NCI-H2227 treated with DMSO at 0.1 percent for 48 hours (cell line): ENCODE measurements at places on chromosomes 12 and 14.

DNA sequence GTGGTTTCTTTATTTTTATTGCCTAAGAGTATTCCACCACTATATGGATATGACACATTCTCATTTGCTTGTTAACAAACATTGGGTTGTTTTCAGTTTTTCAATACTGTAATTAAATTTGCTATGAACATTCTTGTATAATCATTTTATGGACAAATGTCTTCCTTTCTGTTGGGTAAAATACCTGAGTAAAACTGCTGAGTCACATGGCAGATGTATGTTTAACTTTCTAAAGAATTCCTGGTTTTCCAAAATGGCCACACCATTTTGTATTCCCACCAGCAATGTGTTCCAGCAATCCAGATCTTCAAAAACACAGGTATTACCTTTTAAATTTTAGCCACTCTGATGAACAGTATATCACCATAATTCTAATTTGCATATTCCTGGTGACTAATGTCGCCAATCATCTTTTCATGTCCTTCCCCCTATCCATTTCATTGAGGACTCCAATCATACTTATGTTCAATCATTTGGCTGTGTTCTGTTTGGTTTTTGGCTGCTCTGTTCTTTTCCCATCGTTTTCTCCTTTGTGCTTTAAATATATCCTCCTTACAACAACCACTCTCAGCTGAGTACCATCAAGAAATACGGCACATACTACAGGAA lies 36.0 kb downstream of the CDK17 start:
- no peak for DNase-seq

DNA sequence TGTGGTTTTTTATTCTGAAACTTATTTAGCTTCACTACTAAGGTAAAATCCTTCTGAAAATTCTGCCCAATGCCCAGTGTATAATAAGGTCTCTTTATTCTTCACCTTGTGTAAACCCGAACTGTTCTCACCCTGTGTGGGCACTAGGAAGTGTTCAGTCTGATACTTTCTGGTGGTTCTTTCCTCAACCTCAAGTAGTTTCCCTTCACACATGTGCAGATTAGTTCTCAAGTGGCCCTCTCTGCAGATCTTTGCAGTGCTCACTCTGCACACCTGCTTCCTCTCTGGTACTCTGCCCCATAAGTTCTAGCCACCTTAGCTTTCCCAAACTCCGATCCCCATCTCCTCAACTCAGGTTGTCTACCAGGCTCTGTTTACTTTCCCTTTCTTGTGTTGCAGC lies 61.6 kb downstream of the RAD51B start:
- no peak for DNase-seq

GRCh38 chr12:94659346-94659930 lies 9.1 kb upstream of the TMCC3 start:
- no peak for DNase-seq

- DNase-seq: no peak
Observed at GRCh38 chr14:34796902-34797301, 78.3 kb downstream of the BAZ1A start.

DNA sequence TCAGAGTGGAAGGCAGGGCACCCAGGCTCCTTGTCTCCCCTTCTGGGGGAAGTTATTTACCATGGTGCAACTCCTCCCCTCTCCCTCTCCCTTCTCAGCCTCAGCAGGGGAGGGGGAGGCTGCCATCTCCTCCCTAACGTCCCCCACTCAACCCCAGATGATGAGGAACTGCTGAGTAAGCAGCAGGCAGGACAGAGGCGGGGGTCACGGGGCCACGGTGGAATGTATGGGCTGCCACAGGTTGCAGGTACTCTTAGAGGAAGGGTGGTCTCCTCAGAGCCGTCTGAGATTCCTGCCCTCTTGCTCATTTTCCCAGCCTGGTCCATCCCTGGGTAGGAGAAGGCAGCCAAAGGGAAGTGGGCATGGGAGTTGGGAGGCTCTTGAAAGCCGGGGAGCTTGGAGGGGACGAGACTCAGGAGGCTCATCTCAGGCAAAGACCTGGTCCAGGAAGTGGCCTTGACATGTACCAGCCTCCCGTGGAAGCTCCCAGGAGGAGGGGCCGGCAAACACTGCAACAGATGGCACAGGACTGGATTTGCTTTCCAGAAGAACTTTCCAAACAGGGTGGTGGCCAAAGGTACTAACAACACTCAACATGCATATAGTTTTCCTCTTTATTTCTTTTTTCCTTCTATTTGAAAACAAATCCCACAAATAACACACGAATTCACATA lies 19.0 kb downstream of the RIN3 start:
- no peak for DNase-seq
